ENCODE measurements at places on chromosomes 16 and 17.
A peak's percentile ranks its signal among the peaks of the same experiment; 100 is the strongest.

DNA sequence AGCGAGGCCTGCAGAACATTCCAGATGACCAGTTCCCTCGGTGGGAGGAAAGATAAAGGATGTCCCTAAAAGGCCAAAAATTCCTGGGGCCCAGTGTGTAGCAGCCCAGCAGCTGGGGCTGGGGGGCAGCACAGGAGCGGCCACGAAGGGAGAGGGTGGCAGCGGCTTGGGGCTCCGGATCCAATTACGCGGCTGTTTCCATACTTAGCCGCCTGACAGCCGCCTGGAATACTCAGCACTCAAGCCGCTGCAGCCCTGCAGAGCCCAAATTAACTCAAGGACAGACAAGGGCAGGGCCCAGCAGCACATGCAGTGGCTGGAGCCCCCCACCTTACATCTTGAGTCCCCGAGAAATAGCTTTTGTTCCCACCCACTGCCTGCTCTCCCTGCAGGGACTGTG is 1.3 kb downstream of the SRL start:
- DNase-seq: no peak

DNA sequence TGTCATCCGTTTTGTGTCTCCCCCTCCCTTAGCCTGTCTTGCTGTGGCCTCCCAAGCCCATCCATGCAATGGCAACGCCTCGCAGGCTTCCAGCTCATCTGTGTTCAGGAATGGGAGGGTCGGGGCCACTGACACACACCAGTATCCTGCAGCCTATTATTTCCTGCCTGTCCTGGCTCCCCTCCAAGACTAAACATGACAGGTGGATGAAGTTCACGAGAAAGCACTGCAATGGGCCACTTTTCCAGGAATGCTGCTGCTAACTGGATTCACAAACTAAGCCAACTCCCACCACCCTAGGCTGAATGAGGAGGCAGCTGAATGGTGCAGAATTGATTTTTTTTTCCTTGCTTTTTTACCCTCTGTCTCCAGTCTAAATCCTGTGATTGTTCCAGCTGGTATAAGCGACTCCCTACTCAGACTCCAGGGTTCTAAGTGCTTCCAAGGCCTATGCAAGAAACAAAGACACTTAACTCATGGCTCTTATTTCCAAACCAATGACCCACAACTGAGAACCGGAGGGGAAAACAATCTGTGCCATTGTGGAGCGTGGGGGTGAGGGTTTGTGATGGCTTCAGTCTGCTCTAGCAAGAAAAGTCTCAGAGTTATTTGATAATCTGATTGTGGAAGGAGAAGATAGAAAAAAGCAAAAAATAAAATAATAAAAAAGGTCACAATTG is 23.3 kb downstream of the TMEM100 start:
- no peak for DNase-seq

DNA sequence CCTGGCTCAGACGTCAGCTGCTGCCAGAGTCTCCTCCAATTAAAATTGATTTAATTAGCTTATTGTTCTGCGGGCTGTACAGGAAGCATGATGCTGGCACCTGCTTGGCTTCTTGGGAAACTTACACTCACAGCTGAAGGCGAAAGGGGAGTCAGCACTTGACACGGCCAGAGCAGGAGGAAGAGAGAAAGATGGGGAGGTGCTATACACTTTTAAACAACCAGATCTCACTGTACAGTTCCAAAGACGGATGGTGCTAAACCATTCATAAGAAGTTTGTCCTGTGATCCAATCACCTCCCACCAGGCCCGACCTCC is 1.4 kb upstream of the PRDM7 start:
- DNase-seq: no peak

DNA sequence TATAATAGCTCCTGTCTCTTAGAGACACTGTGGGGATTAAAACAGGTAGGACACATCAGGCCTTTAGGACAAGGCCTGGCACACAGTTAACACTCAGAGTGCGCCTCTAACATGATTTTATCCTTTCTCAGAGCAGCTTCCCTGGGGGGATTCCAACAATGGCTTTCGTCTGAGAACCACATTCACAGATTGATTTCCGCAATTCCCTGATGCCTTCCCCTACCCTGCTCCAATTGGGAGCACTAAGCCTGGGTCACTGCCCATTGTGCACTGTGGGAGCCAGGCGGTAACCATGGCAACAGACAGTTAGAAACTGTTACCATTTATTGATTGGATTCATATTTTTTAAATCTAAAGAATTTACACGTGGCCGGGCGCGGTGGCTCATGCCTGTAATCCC is 5.9 kb upstream of the ALKBH5 start:
- DNase-seq: no peak

- no peak for DNase-seq
Observed at GRCh38 chr17:73533781-73534180, 110.5 kb downstream of the SDK2 start.

DNA sequence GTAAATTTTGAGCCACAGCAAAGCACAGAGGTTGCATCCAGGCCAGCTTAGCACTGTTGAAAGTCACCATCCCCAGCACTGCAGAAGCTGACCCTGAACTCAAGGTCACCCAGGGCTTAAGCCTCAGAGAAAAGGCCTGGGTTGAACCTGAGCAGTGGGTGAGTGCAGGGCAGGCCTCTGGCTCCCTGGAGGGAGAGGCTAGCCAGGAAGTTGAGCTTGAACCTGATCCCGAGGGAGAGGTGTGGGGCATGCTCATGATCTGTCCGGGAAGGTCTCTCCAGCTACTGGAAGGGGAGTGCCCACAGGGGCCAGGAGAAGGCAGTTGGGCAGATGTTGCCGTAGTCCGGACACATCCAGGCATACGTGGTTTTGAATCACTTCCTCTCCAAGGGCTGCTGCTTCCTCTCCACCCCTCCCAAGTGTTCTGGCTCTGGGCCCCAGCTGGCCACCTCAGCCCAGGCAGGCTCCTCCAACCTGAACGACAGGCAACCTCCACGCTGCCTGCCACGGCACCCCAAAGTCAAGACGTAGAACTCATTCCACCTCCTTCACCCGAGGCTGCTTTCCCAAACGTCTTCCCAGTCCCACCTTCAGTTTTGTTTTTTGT is 18.4 kb downstream of the CARHSP1 start:
- peak; percentile 93 for DNase-seq

DNA sequence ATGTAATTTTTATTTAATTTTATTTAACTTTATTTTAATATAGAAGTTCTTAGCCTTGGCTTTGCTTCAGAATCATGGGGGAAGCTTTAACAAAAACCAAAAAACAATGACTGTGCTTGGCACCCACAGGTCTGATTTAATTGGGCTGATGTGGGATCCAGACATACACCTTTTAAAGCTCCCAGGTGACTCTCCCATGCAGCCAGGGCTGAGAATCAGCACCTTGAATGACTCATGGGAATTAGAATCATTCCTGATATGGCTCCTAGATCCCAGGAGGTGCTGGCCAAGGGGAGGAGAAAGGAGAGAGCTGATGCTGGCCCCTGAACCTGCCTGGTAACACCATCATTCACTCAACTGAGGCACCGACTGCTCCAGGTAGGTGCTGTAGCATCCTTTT is 240.7 kb downstream of the PARN start:
- no peak for DNase-seq

- no peak for DNase-seq
Observed at GRCh38 chr17:14428648-14429029, 127.8 kb downstream of the HS3ST3B1 start.

DNA sequence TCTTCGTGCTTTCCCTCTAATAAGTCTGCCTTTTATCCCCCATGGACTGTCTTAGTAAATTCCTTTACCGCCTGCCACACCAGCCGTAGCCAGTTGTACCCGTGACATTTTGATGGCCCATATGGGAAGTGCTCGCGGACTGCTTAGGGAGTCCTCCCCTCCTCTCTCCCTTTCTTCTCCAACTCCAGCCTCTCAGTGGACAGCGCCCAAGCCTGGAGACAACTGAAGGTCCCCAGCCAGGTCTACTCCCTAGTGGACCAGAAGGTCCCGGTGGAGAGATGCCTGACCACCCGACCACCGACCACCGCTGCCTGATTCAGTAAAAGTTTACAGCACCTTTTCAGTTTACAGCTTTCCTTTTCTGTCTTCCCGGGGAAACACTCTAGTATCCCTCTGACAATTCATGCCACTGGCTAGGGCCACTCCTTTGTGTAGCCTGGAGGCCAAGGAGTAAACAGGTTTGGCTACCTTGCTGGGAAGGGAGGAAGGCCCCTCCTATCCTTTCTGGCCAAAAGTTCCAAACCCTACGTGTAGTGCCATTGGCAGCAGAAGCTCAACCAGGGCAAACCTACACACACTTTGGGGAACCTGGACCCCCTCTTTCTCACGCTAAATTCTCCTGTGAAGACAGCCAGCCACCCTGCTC is 18.0 kb downstream of the CTRB2 start:
- no peak for DNase-seq

DNA sequence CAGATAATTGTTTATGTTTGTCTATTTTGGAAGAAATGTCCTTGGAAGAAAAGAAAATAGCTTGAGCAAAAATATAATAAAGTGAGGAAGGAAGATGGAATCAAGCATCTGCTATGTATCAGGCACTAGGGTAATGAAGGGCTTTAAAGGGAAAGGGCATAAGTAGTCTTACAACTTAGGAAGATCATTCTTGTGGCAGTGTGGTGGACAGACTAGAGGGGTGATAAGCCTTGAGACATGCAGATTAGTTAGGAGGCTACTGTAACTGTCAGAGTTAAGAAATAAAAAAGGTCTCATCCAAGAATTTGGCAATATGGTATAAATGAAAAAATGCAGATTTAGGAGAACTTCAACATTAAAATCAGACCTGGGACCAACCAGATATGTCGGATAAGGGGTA is 14.9 kb downstream of the FAM222B start:
- no peak for DNase-seq

DNA sequence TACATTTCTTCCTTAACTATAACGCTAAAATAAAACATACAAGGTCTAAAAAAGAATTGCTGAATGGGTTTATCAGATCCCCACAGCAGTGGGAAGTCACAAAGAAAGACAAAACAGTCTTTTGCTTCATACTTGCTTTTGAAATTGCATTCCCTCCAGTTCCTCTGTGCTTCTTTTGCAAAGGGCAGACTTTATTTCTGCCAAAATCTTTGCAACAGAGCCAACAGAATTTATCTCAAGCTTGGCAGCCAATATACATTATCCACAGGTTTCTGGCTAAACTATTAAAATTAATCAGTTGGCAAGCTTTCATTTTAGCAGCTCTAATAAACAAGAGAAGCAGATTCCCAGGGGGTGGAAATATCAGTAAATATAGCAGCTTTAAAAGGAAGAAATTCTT is 378.9 kb upstream of the CA10 start:
- DNase-seq: no peak

DNA sequence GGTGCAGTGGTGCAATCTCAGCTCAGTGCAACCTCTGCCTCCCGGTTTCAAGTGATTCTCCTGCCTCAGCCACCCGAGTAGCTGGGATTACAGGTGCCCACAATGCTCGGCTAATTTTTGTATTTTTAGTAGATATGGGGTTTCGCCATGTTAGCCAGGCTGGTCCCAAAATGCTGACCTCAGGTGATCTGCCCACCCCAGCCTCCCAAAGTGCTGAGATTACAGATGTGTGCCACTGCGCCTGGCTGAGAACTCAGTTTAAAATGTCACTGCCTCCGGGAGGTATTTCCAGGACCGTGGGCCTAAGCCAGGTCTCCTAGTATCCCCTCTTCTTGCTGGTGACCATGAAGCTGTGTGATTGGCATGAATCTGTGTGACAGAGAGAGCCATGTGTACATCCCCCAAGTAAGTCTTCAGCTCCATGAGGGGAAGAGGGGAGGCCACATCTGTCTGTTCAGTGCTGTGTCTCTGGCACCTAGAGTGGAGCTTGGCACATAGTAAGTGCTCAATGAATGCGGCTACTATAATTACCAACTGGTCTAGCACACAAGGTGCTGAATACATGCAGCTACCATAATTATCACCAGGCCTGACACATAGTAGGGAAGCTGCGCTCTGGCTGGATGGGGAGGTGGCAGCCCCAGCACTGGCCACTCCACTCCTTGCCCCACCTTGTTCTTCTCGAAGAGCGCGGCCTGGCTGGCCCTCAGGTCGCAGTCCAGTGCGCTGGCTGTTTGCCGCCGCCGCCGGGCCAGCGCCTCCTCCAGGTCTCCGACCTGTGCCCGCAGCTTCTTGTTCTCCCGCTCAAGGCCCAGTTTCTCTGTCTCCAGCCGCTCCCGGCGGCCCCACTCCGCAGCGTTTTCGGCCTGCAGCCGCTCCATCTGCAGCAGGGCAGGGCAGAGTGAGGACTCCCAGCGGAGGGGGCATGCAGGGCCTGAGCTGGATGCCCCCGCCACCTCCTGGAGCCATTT is 18.7 kb downstream of the CCDC102A start:
- DNase-seq: no peak

GRCh38 chr17:78979780-78980623 is at the start of gene LGALS3BP:
LGALS3BP (minus strand) TSS chr17:78979923; CDS start chr17:78977191, 2,732 bp downstream.
- DNase-seq: peak; percentile 89

GRCh38 chr17:43562679-43563599 is 16.8 kb upstream of the ETV4 start:
- no peak for DNase-seq

GRCh38 chr16:14117051-14117450 is 45.9 kb downstream of the MRTFB start:
- no peak for DNase-seq

DNA sequence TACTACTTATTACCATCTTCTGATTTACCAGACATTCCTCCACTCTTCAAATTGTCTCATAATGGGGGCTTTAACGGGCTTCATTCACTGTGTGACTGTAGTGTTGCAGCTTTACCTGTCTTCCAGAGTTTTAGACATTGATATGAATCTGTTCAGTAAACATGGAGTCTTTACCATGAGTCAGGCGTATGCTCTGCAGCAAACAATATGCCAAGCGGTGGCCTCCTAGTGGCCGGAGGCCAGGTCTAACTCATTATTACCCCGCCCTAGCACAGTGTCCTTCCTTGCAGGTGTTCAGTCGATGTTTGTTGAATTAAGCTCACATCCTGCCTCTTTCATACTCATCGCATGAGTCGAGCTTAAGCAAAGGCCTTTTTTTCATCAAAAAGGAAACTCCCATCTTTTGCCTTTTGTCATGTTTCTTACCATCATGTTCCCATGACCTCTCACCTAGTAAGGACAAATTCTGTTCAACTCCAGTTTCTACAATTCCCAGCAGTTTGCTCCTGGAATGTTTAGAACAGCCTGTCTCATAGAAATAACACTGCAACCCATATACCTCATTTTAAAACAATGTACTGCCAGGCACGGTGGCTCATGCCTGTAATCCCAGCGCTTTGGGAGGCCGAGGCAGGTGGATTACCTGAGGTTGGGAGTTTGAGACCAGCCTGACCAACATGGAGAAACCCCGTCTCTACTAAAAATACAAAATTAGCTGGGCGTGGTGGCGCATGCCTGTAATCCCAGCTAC is 39.4 kb downstream of the TUBD1 start:
- peak; percentile 92 for DNase-seq

GRCh38 chr16:88458039-88458772 is 5.1 kb downstream of the ZFPM1 start:
- DNase-seq: peak; percentile 39

Measured in fibroblast of pulmonary artery (primary cell).